ENCODE measurements at places on chromosomes 13 and 19. TPM values are rescaled to one million over a fixed set of nuclear protein-coding genes. Genes with fewer than 3 reads are reported as not detected.

GRCh38 chr19:3773814-3774515 is 1.9 kb upstream of the RAX2 start:
- DNase-seq, result no peak

DNA sequence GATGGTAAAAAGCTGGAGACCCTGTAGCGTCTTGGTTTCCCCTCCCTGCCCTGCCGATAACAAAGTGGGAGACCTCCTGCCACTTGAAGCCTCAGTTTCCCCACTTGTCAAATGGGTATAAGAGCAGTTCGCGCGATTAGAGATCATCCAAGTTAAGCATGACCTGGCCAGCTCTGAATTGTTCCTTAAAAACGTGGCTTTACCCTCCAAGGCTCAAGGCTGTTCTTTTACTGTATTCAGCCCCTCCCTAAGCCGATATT is 421 bp downstream of the TNPO2 start:
- DNase-seq, result no peak

GRCh38 chr19:14507704-14508542 is 10.3 kb downstream of the DNAJB1 start:
- DNase-seq, result no peak

GRCh38 chr19:10227026-10227971 is 3.8 kb downstream of the S1PR2 start:
- peak; percentile 56 for DNase-seq

The TEAD2 gene
- 44.1 TPM for total RNA-seq

DNA sequence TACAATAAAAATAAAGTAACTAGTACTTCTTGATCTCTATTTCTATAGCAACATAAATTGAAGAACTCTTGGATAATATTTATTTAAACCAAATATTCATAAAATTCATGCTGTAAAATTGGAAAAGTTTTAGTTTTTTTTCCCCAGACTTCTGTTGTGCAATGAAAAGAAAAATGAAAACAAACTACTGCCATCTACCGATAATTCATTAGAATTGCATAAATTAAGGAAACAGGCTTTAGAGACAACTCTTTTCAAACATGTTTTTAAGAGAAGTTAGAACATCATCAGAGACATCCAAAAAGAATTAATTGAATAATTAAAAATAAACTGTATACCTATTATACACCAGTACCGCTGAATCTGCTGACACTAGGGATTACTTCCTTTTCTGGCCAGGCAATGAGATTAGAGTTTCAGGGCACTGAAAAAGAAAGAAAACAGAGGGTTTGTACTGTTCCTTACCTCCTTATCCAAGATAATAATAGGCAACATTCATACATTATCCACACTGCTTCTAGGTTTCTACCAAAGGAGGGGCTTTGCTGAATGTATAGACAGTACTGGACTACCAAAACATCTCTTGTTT is 4.9 kb downstream of the CCDC122 start:
- no peak for DNase-seq

DNA sequence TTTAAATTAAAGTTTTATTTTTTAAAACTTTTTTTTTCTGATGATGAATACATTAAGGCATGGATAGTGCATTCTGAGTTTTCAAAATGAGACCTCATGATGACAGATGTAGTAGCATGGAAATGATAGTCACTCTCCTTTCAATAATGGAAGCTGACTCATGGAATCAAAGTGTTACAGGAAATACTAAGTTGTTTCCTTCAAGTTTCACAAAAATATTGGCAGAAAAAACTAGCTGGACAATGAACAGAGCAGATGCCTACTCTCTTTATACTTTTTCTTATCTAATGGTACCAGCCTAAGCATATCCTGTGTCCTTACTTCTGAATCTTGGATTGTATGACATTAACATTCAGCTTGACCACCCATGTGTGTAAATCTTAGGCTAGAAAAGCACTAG is 1337.3 kb downstream of the PCDH9 start:
- no peak for DNase-seq

The SH2D3A gene
- total RNA-seq, result 0.14 TPM

DNA sequence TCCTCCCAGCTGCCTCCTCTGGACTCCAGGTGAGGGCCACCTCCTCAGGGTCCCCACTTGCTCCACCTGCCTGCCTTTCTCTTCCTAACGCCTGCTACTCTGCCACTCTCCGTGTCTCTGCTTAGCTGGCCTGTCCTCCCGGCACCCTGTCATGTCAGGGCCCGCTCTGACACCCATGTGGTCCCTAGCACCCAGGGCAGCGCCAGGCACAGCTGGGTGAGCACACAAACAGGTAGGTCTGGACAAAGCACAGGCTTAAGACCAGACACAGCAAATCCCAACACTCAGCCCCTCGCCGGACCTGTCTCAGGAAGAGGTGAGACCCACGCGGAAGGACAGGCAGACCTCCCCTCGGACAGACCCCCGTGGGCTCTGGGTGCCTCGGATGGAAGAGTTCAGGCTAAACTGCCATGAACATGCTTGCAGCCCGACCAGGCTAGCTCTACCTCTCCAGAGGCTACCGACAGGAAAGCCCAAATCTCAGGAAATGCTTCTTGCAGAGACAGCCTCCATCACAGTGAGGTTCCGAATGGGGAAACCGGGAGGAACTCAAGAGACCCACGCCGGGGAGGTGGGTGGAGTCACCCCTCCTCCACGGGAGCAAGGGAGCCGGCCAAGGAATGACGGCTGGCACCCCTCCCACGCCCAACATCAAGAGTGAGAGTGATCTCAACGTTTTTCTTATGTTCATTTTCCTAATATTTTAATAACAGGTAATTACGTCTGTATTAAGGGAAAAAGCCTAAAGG is 12.5 kb downstream of the ZNF787 start:
- peak; percentile 60 for DNase-seq

- no peak for DNase-seq
Measured at GRCh38 chr19:37227996-37228395, 10.0 kb downstream of the ZNF383 start.

The SIGLEC8 gene
- total RNA-seq, result 0.16 TPM

- DNase-seq, result no peak
Measured at GRCh38 chr13:50283017-50283416, 267.8 kb downstream of the KCNRG start.

DNA sequence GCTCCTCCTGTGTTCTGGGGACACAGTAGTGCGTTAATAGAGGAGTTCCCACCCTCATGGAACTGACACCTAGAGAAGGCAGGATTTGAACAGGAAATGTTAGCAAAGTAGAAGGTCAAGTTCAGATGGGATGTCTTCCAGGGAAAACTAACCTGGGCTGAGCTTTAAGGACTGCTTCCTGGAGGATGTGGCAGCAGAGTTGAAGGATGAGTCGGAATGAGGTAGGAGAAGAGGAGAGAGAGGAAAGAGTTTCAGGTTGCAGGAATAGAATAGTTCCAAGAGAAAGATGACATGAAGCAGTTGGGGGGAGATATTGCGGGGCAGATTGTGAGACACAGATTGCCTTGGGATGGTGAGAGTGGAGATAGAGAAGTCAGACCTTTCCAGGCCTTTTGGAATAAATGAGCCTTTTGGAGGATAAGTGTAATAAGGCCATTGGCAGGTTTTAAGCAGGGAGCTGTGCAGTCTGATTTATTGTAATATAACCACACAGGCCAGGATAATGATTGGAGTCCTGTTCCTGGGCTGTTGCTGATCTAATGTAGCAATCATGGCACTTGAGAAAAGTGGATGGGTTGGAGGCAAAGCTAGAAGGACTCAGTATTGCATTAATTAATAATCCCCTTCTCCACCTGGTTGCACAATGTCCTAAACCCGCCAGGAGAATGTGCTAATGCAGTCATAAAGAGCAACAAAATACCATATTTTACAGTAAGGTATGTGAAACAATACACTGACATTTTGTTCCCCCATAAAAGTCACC is 205.4 kb downstream of the SHISA2 start:
- DNase-seq, result no peak

- peak; percentile 64 for DNase-seq
Measured at GRCh38 chr13:26476111-26476781, 81.2 kb upstream of the WASF3 start.

The SPACA4 gene
- total RNA-seq, result not detected

DNA sequence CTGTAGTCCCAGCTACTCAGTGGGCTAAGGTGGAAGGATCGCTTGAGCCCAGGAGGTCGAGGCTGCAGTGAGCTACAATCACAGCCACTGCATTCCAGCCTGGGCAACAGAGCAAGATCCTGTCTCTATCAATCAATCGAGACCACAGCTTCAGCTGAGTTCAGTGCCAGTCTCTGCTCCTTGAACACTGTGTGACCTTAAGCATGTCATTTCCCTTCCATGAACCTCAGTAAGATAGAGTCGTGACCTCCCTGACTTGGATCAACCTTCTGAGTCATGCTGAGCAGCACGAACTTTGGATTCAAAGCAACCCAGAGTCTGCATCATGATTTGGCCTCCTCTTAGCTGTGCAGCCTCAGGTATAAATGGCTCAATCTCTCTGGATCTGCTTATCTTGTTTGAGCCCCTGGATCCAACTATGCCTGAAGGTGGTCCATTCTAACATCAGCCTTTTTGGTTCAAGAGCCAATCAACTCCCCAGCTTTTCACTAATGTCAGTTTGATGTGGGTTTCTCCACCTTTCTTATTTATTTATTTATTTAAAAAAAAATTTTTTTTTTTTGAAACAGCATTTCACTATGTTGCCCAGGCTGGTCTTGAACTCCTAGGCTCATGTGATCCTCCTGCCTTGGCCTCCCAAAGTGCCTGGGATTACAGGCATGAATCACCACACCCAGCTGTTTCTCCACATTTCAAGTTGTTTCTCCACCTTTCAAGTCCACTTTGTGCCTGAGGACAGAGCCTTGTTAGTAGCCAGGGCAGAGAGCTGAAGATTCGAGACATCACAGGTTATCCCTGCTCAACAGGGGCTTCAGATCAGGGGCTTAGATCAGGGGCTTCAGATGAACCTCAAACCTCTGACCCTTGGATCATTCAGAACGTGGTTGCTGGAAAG is 26.4 kb downstream of the PTPRS start:
- DNase-seq, result no peak

DNA sequence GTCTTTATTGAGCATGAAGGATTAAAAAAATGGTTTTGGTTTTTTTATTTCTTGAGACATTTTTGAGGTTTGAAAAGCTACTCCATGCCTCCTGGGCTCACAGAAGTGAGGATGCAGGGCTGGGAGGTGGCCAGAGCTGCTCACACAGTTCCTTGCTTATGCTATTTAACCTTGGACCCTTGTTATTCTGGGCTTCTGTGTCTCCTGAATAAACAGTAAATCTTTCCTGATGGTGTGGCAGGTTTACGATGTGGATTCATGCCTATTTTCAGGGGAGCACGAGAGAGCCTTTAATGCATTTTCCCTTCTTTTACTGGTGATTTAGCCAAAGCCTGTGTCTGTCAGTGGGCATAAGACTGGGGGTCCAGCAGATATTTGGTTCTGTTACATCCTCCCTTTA is 34.3 kb upstream of the PCDH8 start:
- no peak for DNase-seq

DNA sequence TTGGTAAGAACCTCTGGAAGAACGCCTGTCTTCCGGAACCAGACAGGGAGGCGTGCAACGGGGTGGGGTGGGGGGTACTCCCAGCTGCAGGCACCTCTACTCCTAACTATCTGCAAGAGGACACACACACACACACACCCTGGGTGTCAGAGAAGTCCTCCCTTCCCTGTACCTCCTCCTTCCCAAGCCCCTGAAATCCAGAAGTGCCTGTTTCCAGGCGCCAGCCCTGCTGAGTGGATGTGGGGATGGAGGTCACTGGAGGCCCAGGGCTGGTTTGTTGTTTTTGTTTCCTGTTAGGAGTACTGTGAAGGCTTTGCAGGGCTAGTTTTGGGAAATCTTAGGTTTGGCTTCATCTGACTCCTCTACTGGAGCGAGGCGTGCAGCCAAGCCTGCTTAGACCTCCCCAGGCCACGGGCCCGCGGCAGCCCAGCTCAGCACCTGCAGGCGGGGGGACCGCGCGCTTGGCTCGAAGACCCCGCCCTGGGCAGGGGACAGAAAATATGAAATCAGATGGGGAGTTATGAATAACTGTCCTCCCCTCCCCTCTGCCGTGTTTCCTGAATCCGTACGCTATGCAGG is 36.4 kb downstream of the SOX1 start:
- no peak for DNase-seq

DNA sequence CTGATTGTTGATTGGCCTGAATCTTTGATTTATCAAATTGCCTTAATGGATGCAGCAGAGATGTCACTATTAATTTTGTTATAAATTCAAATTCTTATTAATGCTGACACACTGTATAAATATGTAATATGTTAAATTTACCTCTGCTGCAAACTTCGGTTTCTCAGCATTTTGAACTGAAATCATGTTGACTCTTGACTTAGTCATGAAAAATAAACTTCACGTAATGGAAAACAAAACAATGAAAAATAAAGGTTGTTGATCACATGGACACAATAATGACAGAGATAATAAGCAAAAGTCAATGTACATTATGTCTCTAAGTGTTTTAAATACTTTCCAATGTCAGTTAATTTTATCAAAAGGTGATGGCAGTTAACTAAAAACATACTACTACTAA is 827.6 kb downstream of the PCDH9 start:
- no peak for DNase-seq

GRCh38 chr19:18440415-18440877 is 2.5 kb upstream of the ISYNA1 start:
- peak; percentile 27 for DNase-seq

All from left ventricle myocardium inferior (tissue), 1 donor.